ENCODE measurements at places on chromosomes 12 and 14.

GRCh38 chr12:51941604-51942003 is 9.9 kb upstream of the ACVR1B start:
- no peak for DNase-seq

DNA sequence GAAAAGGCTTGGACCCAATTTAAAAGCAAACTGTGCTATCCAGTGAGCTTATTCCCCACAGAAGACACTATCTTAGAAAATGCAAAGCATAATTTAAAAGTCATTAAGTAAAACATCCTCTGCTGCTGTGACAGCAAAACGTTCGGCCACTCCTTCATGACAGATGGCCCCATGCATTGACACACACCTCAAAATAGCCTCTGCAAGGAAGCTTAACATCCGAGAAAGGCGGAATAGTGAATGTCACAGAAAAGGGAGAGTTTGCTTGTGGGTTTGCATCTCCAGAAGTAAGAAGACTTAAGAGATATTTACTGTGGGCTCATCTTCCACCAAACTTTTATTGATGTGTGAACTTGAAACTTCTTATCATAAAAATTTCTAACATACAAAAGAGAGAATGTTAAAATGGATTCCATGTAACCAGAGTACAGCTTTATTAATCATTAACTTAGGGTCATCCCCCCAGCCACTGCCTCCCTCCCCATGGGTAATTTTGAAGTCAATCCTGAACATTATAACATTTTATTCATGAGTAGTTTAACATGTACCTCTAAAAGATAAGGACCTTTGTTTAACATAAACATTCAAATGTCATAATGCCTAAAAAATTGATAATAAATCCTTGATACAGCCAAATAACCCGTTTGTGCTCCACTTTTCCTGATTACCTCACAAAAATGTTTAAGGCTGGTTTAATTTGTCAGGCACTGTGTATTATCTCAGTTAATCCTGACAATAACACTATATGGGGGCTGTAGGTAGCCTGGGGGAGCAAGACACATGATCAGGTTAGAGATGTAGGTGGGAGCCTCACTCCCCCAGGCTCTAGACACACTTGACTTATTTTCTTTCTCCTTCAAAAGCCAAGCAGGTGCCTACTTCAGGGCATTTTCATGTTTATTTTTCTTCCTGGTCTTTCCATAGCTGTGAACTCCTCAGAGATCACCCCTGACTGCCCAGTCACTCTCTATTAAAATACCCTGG is 119.7 kb upstream of the TMCC3 start:
- no peak for DNase-seq

GRCh38 chr12:46266382-46266791 is 2.5 kb downstream of the SLC38A1 start:
- peak; percentile 15 for DNase-seq

GRCh38 chr12:30806989-30807694 is 52.4 kb upstream of the CAPRIN2 start:
- DNase-seq, result no peak

DNA sequence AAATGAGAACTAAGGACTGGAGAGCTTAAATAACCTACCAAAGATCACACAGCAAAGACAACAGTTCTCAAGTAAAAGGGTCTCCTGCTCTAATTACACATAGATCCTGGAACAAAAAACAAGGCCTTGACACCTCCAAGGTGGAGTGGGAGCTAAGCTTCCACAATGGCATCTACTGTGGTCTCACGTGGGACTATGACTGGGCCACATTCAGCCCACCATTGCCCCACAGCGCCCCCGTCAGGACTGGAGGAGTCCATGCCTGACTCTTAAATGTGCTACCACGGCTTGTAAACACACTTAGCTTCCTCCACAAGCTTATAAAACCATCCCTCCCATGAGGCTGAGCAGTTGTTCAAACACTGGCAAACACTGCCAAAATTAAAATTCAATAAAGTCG is 88.5 kb downstream of the GCH1 start:
- DNase-seq, result no peak

DNA sequence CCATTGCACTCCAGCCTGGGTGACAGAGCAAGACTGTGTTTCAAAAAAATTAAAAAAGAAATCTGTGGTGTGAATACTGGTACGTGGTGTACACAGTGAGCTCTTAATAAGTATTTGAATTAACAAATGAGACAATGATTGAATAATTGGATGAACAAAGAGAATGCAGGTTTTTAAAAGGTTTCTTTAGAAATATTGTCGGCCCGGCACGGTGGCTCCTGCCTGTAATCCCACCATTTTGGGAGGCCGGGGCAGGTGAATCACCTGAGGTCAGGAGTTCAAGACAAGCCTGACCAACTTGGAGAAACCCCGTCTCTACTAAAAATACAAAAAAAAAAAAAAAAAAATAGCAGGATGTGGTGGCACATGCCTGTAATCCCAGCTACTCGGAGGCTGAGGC is 6.6 kb downstream of the HIF1A start:
- DNase-seq, result no peak

- DNase-seq, result no peak
These were observed 848.0 kb downstream of the DIO2 start for GRCh38 chr14:79363291-79363690.

GRCh38 chr14:31194661-31195060 is 12.9 kb downstream of the HECTD1 start:
- no peak for DNase-seq

GRCh38 chr12:111448266-111448830 is 42.6 kb downstream of the SH2B3 start:
- DNase-seq, result no peak
